Iris pigment epithelial cell (primary cell): ENCODE measurements at places on chromosomes 2 and 18.

GRCh38 chr18:36601316-36601715, 227.5 kb downstream of the TPGS2 start:
- DNase-seq = no peak

GRCh38 chr18:48866028-48866733, 84.6 kb downstream of the SMAD7 start:
- no peak for DNase-seq

- DNase-seq = no peak
Observed at GRCh38 chr2:224918626-224919471, 123.4 kb downstream of the DOCK10 start.

DNA sequence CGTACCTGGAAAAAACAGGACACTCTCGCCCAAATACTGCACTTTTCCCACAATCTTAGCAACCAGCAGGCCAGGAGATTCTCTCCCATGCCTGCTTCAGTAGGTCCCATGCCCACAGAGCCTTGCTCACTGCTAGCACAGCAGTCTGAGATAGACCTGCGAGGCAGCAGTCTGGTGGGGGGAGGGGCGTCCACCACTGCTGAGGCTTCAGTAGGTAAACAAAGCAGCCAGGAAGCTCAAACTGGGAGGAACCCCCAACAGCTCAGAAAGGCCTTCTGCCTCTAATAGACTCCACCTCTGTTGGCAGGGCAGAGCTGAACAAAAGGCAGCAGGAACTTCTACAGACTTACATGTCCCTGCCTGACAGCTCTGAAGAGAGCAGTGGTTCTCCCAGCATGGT, 1202.8 kb upstream of the ACVR2A start:
- DNase-seq = no peak

DNA sequence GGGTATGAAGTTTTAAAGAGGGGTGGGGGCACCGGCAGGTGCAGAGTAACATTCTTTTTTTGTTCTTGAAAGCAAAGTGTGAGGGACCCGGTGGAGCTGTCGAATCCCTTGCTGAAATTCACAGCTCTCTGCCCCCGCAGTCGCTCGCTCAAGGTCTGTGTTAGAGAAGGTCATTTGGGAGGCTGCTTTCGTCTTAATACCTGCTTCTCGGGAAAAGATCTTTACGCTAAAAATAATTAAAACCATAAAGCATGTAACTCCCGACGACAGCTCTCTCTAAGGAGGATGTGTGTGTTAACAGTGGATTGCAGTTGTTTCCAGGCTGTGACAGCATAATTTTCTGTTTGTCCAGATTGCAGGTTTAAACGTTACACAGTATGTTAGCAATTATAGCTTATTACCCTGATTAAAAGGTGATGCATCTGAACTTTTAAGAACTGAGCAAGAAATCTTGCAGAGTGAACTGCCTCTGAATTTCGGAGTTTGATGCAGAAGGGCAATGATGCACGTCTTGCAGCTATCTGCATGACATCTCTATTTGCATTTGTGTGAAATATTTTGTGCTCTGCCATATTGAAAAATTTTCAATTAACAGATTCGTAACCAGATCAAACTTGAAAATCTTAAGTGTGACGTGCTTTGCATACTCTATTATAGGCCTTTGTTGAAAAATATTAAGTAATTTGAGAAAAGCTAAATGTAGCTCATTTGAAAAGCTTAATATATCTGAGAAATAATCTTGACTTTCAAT, 954 bp downstream of the RAPGEF4 start:
- DNase-seq = no peak

- DNase-seq = no peak
Observed at GRCh38 chr2:85184990-85185389, 51.8 kb downstream of the TCF7L1 start.

- DNase-seq = no peak
Observed at GRCh38 chr2:60489289-60489688, 64.2 kb downstream of the BCL11A start.

DNA sequence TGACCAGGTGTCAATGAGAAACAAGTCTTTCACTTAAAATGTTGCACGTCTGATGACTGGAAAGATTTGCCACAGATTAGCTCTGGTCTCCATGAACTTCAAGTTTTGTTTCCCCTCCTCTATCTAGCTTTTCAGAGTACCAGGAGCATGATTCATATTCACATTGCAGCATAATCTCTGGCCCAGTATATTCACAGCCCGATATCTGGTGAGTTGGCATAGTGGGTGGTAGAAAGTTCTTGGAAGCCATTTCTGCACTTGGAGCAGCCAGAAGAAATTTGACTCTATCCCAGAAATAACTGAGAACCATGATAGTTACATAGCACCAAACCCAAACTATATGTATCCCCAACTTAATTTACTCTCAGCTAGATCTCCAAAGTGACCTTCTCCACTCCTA, 503.9 kb downstream of the PID1 start:
- peak; percentile 68 for DNase-seq

GRCh38 chr2:26633351-26633945, 7.7 kb downstream of the CIB4 start:
- DNase-seq = no peak

DNA sequence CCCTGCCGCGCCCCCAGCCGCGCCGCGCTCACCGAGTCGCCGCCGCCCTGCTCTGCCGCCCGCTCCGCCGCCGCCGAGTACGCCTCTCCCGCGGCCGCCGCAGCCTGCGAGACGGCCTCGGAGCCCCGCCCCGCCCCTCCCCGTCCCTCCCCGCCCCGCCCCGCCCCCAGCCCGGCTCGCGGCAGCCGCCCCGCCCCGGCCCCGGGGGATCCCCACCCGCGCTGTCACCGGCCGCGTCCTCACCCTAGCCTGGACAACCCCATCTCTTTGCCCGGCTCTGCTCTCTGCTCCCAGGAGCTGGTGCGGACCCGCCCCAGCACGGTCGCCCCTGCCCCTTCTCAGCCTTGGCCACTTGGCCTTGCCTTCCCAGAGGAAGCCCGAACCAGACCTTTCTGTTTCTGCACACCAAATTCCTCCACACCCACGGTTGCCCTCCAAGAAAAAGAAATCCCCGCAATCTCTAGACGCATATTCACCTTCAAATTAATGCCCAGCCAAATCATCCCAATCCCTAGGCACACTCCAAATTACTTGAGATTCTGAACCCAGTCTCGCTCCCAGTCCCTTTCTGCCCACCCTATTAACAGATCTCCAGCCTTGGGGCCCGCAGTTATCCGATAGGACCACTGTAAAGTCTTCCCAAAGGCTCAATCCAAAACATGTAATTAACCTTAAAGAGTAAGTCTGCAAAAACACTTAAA, at the start of gene CYRIA:
CYRIA (minus strand) TSS at position 87 of the 701 bp plus-strand sequence. CDS start 77,715 bp downstream, outside the sequence.
- peak; percentile 33 for DNase-seq
